ENCODE measurements at places on chromosomes 7 and 10.

DNA sequence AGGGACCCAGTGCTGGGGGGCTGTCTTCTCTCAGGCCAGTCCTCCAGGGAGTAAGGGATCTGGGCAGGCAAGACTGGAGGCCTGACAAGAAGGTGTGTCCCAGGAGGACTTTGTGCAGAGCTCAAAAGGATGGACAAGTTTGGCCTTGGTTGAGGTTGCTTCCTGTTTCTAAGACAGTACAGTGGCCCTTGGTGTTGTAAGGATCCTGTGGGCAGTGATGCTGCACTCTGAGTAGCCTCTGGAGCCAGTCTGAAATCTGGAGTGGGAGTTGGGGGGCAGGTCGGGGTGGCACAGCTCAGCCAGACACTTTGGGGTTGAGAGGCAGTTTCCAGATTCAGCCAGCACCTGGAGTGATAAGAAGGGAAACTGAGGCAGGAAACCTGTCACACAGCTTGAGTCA is 139.2 kb upstream of the ZMIZ1 start:
- DNase-seq, result no peak

- no peak for DNase-seq
These were observed 21.2 kb upstream of the LRRC4 start for GRCh38 chr7:128052404-128052803.

GRCh38 chr7:533266-533665 is 13.6 kb upstream of the PDGFA start:
- no peak for DNase-seq

- no peak for DNase-seq
These were observed 738.0 kb upstream of the GALNT17 start for GRCh38 chr7:70393956-70394355.

DNA sequence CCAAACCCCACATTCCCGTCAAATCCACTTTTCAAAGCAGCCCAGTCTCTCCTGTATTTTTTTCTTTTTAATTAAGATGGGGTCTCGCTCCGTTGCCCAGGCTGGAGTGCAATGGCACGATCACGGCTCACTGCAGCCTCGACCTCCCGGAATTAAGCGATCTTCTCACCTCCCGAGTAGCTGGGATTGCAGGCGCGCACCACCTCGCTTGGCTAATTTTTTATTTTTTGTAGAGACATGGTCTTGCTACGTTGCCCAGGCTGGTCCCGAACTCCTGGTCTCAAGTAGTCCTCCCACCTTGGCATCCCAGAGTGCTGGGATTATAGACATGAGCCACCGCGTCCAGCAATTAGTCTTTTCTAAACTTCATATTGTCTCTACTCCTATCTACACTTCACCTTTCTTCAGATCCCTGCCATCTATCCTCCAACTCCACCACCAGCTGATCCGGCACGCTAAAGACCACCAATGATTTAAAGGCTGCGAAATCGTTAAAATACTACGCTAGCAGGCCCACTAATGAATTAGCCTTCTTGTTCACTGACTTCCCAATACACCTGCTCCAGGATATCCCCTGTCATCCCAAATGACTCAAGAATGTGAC is 525 bp upstream of the CHUK start:
- DNase-seq, result no peak

GRCh38 chr7:132677918-132678317 is 101.6 kb upstream of the PLXNA4 start:
- no peak for DNase-seq

DNA sequence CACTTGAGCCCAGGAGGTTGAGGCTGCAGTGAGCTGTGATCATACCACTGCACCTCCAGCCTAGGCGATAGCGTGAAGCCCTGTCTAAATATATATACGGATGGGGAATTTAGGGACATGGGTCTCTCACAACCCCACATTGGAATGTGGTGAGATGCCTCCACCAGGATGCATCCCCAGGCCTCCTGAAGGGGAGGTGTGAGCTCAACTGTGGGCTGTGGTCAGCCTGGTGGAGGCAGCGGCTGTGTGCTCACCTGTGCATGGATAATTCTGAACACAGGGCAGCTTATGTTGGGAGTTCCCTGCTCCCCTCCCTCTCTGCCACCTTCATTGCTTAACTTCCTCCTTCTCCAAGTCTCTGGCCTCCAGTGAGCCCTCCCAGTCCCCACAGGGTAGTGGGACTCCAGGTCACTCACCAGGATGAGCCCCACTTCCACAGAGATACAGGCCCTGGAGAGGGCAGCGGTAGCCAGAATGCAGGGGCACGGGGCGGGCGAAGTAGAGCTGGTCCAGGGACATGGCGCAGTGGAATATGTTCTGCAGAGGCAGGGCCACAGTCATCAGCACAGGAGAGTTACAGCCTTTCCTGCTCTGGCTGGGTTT is 30.4 kb downstream of the PYROXD2 start:
- no peak for DNase-seq

DNA sequence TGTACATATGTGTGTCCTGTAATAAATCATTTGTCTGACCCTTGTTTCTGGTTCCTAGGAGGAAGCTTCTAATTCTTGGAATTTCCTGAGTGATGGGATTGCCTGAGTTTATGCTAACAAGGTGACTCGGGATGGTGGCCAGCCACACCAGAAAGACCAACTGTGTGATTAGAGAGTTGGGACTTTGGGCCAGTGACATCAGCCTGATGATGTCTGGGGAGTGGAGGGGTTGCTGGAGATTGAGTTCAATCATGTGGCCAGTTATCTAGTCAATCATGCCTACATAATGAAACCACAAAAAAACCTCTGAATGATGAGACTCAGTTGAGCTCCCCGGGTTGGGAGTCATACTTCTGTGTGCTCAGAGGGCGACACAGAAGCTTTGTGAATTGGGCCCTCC is 23.5 kb upstream of the CARD11 start:
- DNase-seq, result no peak

DNA sequence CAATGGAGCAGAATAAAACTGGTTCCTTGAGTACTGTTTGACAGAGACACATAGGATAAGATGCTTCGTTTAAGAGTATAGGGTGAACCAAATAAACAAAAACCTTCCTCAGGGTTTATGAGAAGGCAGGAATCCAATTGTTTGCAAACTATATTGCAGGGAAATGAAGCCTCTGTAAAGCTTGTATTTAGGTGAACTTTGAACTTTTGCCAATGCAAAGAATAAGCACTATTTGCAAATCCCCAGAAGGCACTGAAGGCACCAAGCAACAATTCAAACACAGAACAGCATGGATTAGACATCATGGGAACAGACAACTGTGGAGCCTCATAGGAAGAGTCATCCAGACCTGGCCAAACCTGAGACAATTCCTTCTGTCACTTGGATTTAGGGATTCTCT is 47.1 kb upstream of the WASL start:
- DNase-seq, result no peak

DNA sequence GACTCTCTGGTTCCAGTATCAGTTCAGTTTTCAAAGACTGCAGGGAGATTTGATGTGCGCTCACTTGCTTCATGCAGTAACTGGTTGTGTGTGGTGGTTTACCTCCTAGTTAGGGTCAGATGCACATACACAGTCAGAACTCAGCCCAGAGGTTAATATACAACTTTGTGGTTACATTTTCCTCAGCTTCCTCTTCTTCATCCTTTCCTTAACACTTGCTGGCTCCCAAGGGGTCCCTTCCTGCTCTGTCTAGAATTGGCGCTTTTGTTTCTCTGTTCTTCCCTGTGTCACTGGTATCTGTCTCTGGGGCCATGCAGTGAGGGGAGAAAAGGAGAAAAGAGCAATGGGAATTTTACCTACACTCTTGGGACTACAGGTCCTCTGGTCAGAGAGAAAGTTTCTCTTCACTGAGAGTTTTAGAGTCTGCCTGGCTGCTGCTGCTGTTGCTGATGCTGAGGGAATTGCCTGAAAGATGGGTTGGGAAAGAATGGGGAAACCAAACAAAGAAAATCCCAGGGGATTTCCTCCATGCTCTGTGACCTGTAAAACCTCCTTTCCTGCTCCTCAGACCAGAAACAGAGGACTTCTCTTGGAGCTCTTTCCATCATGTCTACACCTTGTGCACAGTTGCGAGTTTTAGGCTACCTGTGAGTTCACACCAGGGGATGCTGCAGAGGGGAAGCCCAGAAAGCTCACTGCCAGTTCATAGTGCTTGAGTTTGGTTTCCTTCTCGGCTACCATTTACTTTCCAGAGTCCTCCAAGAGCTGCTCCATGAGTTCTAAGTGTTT is 74.6 kb downstream of the WDFY4 start:
- DNase-seq, result no peak
